ENCODE measurements at places on chromosomes 2 and 18.

GRCh38 chr2:47038656-47039488 lies 116.2 kb downstream of the STPG4 start:
- no peak for DNase-seq

GRCh38 chr2:96233436-96233835 lies 24.8 kb upstream of the STARD7 start:
- no peak for DNase-seq

DNA sequence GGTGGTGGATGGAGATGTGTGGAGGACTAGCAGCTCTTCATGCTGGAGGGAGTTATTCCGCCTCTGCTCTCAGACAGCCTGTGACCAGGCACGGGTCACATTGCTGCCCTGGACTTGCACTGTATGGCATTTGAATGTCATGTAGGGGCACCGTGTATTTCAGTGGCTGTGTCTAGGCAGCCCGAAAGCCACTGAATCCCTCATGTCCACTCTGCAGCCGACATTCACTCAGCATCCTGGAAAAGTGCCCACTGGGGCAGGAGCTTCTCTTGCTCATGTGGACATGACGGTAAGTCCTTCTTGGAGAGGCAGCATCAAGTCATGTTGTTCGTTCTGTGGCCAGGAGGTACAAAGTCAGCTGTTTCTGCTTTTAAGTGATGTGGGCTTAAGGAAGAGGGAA lies 127.9 kb downstream of the SH3RF3 start:
- no peak for DNase-seq

GRCh38 chr2:43041173-43041591 lies 185.2 kb downstream of the ZFP36L2 start:
- DNase-seq: no peak

DNA sequence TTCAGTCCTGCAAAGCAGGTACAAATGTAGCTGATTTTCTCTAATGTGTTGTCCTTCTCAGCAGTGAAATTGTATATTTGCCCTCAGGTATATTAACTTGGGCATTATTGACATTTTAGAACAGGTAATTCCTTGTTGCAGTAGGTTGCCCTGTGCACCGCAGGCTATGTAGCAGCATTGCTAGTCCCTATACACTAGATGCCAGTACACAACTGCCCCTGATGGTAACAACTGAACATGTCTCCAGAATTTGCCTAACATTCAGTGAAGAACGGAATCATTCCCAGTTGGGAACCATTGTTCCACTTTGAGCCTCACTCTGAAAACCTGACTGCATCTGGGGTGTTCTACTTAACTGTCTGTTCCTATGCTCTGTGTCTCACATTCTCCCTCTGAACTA lies 23.1 kb upstream of the TFPI start:
- no peak for DNase-seq

DNA sequence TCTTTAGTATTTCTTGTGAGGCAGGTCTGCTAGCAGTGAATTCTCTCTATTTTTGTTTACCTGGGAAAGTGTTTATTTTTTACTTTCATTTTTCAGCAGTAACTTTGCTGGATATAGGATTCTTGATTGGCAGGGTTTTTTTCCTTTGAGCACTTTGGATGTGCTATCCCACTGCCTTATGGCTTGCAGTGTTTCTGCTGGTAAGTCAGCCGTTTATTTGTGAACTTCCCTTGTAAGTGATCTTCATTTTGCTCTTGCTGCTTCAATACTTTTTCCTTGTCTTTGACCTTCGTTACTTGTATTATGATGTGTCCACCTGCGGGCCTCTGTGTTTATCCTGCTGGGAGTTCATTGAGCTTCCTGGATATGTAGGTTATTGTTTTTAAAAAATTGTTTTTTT lies 54.7 kb downstream of the SLC66A2 start:
- no peak for DNase-seq

- no peak for DNase-seq
Observed at GRCh38 chr2:46923041-46923528, 7.5 kb upstream of the MCFD2 start.

DNA sequence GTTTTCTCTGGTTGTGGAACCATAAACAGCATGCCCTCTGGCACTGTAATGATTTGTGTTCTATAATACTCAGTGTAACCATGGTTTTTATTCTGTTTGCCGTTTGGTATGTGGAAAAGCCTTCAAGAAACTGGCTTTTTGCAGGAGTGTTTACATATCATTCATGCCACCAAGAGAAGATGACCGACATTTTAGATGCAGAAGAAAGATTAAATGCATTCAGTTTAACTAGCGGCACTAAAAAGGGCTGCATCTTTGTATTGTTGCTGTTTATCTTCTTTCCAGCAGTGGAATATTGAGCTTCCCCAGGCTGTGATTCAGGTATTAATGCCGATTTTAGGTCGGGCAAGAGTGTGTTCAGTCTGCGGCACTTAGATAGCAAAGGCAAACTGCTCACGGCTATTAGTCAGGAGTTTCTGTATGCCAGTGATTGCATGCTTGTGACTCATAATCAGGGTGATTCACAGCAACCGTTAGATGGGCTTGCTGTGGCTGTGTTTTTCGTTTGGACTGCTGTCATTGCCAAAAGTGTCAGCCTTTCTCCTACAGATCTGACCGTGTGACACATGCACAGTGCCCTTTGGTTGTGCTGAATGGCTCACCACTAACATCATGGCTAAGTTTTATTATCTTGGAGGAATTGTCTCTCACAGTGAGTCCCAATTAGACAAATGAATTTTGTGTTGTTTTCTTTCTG lies 479.7 kb downstream of the PARD3B start:
- DNase-seq: no peak

DNA sequence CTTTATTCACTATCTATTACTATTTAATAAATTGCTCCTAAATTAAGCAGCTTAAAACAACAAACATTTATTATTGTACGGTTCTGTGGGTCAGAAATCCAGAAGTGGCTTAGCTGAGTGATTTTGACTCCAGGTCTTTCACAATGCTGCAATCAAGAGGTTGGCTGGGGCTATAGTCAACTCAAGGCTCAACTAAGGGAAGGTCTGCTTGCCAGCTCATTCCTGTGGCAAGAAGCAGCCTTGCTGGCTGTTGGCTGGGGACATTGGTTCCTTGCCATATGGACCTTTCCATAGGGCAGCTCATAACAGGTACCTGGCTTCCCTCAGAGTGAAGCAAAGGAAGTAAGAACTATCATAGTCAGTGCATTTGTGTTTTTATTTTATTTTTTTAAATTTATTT lies 5.0 kb upstream of the MRPL19 start:
- DNase-seq: no peak

GRCh38 chr2:240512109-240512485 lies 45.7 kb downstream of the ANKMY1 start:
- no peak for DNase-seq

- DNase-seq: no peak
Observed at GRCh38 chr2:237222601-237223041, 136.9 kb downstream of the COPS8 start.

DNA sequence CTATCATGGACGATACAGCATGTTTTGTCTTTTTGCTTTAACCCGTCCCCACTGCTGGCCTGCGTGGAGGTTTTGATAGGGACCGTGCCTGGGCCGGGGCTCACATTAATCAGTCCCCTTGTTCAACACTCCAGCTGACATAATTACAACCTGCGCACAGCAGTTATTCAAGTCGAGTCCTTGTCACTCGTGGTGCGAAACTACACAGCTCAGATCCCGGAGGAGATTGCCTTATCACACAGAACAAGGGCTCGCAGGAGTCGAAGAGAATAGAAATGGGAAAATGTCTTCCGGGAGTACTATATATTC lies 304.4 kb downstream of the ZNF407 start:
- DNase-seq: no peak

DNA sequence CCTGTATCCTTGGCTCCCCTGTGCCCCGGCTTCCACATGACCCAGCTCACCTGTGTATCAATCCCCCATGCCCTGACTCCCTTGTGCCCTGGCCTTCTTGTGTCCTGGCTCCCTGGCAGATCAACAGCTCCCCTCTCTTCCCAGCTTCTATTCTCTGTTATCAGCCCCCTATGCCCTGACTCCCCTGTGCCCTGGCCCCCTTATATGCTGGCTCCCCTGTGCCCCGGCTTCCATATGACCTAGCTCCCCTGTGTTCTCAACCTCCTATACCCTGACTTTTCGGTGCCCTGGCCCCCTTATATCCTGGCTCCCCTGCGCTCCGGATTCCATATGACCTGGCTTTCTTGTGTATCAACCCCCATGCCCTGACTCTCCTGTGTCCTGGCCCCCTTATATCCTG lies 209.2 kb downstream of the LOXHD1 start:
- DNase-seq: no peak

DNA sequence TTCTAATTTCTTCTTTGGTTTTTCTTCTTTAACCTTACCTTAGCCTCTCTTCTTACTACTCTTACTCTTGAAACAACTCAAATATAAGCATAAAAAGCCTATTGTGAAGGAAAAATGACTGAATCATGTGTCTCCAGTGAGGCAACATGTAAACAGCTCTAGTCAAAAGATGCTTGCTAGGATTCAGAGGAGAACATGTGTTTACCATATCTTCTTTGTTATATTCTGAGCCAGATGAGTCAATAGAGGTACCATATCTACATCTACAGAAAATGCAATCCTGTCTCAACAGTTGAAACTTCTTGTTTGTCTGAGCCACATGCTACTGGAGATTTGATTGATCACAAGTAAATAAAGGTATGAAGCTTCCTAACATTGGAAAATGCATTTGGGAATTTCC lies 15.9 kb upstream of the FIGN start:
- no peak for DNase-seq

DNA sequence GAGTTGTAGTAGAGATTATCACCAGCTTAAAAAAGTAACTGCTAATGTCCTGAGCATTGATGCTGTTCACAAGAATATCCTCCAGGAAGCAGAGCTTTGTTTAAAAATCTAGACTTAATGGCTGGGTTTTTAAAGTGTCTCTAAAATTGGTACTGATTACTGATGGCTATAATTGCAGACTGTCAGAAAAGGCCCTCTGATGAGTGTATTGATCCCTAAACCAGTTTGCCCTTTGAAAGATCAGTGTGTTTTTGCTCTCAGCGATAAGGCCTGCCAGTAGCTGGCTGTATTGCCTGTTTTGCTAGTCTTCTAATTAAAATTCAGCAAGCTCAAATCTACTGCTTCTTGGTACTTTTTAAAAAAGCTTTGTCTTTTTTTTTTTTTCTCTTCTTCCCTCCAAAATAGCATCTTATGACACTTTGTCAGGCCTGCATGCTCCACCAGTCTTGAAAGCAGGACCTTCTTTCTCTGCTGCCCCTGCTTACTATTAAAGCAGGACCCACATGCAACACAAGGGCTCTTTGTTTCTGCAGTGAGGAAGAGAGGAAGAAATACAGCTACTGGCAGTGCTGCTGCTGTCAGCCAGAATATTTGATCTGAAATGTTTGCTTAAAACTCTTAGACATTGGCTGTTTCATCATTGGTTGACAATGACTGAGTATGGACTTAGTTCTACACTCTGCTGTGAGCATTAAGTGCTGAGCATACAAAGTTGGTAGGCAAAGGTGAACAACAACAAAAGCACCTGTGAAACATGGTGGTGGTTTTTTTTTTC lies 1.8 kb downstream of the SEC11C start:
- no peak for DNase-seq

GRCh38 chr2:196187898-196188458 lies 16.6 kb upstream of the STK17B start:
- DNase-seq: no peak

- no peak for DNase-seq
Observed at GRCh38 chr18:48852794-48853193, 98.0 kb downstream of the SMAD7 start.

GRCh38 chr2:172131713-172132555 lies 29.2 kb upstream of the DLX2 start:
- no peak for DNase-seq

DNA sequence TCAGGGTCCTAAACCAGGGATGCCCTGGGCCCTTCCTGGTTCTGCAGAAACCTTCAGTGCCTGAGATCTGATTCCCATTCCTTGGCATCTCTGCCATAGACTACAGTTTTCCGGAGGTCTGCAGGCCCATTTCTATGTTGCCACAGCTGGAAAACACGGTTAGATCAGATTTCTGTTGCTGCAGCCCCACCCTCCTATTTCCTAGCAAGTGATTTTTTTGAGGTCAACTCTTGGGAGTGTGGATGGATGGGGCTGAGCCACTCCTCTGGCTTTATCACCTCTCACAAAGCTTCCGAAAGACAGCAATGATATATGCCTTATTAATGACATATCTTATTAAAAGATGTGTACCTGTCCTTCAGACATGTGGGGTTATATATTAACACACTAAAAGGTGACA lies 56.3 kb downstream of the ZAP70 start:
- no peak for DNase-seq

- DNase-seq: no peak
Observed at GRCh38 chr2:174585657-174586252, 11.8 kb downstream of the WIPF1 start.

Data from stimulated activated CD8-positive, alpha-beta memory T cell treated with anti-CD3 and anti-CD28 coated beads, Interleukin-15, amount 100 ng/mL, for 1 hour (primary cell).